ENCODE measurements at places on chromosomes 3 and 15. TPM values are rescaled to one million over a fixed set of nuclear protein-coding genes. Genes with fewer than 3 reads are reported as not detected.

DNA sequence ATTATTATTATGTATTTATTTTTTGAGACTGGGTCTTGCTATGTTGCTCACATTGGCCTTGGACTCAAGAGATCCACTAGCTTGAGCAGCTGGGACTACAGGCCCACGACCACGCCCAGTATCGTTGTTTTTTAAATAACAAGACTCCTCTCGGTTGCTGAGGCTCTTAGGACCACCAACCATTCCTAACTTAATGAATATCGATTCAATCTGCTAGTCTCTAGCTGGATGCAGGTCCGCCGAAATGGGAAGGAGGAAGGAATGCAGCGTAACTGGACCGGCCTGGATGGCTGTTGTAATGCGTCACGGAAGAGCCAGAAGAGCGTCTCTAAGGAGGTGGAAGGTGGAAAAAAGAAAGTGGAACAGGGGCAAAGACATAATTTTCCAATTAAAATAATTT lies 1.7 kb downstream of the ANXA2 start:
- DNase-seq: no peak

- DNase-seq: no peak
Observed at GRCh38 chr15:71707230-71708050, 102.9 kb upstream of the NR2E3 start.

The HAPLN3 gene
- 12.6 TPM for total RNA-seq

DNA sequence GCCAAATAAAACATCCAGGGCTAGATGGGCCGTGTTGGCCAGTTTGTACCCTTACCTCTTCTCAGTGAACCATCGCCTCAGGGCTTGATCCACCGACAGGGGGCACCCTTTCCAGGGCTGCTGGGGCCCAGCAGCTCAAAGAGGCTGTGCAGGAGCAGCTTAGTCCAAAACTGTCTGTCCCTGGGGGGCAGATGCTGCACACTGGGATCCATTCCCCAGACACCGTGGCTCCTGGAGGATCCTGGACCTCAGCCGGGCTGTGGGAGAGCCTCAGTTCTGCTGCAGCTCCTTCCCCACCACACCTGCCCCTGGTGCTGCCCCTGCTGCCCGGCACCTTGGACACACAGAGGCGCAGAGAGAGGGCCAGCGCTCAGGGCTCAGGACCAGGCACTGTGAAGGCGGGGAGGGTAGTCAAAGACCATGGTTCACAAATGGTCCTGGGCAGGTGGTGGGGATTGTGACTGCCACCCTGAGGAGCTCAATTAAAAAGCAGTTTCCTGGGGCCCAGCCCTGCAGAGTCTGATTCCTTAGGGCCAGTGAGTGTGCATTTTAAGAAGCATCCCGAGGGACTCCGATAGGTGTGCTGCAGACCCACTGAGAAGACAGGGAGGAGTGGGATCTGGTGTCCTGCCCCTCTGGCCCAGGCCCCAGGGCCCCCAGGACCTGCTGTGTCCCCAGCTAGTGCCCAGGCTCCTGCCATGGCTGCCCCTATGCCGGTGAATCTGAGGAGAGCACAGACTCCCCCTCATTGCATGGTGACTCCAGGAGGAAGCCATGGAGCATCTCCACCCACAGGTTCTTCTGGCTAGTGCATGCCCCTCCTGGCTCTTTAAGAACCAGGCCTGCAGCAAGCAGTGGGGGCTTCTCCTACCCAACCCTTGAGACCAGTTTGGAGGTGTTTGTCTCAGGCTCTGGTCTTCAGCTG lies 86.5 kb upstream of the PRR20G start:
- no peak for DNase-seq

- peak; percentile 42 for DNase-seq
Observed at GRCh38 chr15:66249605-66250174, 3.9 kb downstream of the MEGF11 start.

DNA sequence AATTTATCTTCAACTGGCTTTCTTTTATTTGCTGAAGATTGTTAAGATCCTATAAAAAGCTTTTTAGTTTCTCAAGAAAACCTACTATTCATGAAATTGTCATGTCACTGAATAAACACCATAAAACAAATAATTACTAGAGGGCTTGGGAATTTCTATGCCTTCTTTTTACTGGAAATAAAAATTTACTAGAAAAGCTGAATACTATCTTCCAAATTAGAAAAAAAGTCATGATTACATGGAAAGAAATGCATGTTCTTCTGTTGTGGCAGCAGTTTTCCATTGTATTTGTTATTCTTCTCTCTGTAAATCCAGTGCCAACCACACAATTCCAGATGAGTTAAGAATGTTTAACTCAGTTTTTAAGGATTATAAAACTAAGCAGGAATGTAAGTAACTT lies 153.8 kb downstream of the RAP2B start:
- no peak for DNase-seq

The SLC22A13 gene
- 0.40 TPM for total RNA-seq

DNA sequence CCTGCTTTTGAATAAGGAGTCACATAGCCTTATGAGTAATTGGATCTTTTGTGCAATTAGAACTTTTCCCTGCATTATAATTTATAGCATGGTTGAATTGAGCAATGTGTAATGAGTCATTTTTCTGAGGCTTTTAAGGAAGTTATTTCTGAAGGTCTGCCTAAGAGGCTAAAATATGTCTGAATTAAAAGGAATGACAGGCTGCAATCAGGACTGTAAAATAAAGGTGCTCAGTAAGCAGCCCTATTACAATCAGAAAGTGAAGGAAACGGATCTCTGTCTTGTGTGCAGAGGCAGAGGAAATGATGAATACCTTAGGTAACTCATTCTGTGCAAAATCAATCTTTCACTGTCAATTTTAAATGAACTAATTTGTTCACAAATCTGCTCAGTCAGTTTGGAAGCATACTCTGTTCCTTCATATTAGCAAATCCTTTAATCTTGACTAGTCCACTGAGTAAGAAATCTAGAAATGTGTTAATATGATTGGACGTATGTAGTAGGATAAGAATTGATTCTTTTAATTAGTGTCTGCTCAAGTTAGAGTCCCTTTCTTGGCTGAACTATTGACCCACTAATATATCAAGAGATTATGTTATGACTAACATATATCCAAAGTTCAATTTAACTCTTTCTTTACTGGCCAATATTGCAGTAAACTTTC lies 290.1 kb downstream of the ZIC1 start:
- no peak for DNase-seq

- DNase-seq: no peak
Observed at GRCh38 chr3:53704363-53704725, 141.9 kb downstream of the CHDH start.

DNA sequence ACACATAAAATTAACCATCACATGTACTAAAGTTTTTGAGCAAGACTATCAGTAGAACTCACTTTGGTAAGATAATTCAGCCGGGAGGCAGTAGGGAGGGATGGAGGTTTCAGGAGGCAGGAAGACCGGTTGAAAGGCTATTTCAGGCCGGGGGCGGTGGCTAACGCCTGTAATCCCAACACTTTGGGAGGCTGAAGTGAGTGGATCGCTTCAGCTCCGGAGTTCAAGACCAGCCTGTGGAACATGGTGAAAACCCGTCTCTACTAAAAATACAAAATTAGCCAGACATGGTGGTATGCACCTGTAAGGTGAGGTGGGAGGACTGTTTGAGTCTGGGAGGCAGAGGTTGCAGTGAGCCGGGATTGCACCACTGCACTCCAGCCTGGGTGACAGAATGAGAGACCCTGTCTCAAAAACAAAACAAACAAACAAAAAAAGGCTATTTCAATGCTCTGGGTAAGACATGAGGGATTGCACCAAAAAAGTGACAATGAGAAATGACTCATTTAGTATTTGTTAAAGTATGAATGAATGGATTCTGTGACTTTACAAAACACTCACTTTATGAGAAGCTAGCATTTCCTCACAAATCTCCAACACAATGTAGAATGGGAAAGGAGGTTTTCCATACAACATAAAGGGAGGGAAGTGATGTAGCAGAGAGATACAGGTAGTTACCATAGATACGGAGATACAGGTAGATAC lies 43.9 kb downstream of the SH3BP5 start:
- no peak for DNase-seq

DNA sequence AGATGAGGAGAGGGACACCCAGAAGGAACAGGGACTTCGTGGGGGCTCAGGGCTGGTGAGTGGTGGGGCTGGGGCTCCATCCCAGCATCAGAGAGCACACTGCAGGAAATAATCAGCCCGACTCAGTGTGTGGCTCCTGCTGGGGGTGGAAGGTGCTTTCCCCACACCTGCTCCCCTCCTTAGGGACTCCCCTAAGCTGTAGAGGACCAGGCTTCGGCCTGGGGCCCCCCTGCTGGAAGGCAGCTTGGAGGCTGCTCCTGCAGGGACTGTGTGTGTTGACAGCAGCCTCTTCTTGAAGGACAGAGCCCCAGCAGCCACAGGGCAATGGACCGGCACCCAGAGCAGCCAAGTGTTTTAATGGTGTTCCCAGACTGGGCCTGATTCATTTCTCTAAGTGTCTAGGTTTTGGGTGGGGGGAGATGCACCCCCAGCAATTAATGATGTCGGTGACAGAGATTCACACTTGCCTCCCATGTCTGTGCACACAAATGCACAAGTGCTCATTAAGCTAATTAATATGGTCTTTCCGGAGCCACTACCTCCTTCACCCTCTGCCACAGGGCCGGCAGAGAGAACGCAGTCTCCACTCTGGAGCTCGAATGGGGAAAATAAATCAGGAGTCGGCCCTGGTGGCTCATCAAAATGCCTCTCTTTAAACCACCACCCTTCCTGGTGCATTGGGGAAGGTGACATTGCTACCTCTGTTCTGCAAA lies 16.9 kb upstream of the FGD5 start:
- peak; percentile 31 for DNase-seq
